ENCODE measurements at places on chromosomes 5 and 9. TPM values are rescaled to one million over a fixed set of nuclear protein-coding genes. Genes with fewer than 3 reads are reported as not detected.

LRRC26 gene
- not detected for polyA plus RNA-seq

DBH gene
- 1.7 TPM for polyA plus RNA-seq

ACOT12 gene
- 1.1 TPM for polyA plus RNA-seq

SREK1IP1 gene
- polyA plus RNA-seq = 19.4 TPM

LVRN gene
- 0.65 TPM for polyA plus RNA-seq

SPINK4 gene
- polyA plus RNA-seq = not detected

ADAMTS2 gene
- 10.6 TPM for polyA plus RNA-seq

COL27A1 gene
- 31.8 TPM for polyA plus RNA-seq

LRRC19 gene
- 12.0 TPM for polyA plus RNA-seq

ERAP2 gene
- polyA plus RNA-seq = 13.1 TPM

ZNF658 gene
- 8.5 TPM for polyA plus RNA-seq

TMEM215 gene
- polyA plus RNA-seq = 0.10 TPM

Measured in renal pelvis (tissue), 12 donors.